ENCODE measurements at places on chromosomes 2 and 18.

DNA sequence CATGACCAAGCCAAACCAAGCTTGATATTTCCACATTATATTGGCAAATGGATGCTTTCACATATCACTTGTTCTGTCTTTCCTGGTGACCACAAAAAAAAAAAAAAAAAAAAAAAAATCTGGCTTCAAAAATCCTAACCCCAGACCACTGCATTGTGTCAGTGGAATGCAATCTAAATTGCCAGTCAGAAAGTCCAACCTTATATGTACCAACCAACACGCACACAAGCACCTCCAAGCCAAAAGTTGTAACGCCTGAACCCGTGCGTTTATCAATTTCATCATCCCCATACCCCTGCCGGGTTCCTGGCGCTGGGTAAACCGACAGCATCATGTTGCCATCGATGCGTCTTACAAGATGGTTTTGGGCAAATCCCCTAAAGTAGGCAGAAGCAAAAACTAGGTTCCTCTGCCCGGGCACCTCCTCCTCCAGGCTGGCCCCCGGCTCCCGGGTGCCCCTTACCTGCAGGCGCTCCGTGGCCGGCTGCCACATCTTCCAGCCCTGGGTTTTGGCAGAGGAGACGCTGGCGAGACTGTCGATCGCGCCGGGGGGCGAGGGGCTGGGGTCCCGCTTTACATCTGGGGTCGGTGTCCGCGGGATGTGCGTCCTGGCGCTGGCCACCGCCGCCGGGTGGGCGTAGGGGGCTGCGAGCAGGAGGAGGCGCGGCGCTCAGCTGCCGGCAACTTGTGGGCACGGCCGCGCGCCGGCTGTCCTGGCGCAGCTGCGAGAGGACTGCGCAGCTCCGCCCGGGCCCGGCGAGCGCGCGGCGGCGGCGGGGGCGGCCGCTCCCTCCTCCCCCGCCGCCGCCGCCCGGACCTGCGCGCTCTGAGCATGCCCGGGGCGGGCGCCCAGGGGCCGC, at the start of gene PID1:
TSS of gene PID1 (minus strand) at position 737 of the 860 bp plus-strand sequence. CDS start at position 493, 244 bp downstream.
- DNase-seq = no peak

GRCh38 chr2:132975193-132976105, 305.4 kb upstream of the LYPD1 start:
- no peak for DNase-seq

DNA sequence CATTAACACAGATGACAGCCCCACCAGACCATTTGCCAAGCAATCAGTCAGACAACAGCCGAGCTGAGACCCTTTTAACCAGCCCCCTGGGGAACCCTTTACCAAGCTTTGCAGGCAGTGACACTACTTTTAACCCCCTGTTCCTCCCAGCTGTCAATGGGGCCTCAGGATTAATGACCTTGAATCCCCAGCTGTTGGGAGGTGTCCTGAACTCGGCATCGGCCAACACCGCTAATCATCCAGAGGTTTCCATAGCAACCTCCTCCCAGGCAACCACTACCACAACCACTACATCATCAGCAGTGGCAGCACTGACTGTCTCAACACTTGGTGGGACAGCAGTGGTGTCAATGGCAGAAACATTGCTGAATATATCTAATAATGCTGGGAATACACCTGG, 160.9 kb upstream of the EPC2 start:
- DNase-seq = no peak

GRCh38 chr2:19351899-19352697, 6.3 kb downstream of the OSR1 start:
- DNase-seq = no peak

DNA sequence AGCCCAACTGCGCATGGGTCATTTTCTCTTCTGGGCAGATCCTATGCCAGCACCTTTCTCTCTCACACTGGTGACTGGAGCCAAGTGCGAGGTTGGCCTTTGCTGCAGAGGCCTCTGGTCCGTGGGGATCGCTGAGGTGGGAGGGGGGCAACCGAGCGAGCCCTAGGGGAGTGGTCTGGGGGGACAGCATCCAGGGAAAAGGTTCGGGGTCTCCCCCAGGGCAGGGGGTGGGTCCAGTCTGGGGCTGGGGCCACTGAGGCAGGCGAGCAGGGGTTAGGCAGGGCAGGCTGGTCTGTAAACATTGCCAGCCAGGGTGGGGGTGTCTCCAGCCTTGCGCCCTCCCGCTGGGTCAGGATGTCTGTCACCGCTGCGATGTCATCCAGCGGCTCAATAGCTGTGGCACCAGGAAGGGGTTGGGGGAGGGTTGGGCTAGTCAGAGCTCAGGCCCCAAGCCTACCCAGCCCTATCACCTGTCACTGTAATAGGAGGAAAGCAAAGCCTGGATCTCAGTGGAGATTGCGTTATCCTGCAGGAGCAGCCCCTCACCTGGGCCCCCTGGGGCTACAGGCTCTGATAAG, 4.7 kb downstream of the WDR54 start:
- DNase-seq = no peak

- no peak for DNase-seq
Observed at GRCh38 chr2:75002007-75002406, 43.6 kb downstream of the POLE4 start.

GRCh38 chr2:109351164-109351756, 222.3 kb downstream of the SH3RF3 start:
- DNase-seq = no peak

GRCh38 chr18:61459896-61460648, 126.8 kb downstream of the CDH20 start:
- no peak for DNase-seq

GRCh38 chr2:232013701-232014353, 52.3 kb downstream of the DIS3L2 start:
- no peak for DNase-seq

DNA sequence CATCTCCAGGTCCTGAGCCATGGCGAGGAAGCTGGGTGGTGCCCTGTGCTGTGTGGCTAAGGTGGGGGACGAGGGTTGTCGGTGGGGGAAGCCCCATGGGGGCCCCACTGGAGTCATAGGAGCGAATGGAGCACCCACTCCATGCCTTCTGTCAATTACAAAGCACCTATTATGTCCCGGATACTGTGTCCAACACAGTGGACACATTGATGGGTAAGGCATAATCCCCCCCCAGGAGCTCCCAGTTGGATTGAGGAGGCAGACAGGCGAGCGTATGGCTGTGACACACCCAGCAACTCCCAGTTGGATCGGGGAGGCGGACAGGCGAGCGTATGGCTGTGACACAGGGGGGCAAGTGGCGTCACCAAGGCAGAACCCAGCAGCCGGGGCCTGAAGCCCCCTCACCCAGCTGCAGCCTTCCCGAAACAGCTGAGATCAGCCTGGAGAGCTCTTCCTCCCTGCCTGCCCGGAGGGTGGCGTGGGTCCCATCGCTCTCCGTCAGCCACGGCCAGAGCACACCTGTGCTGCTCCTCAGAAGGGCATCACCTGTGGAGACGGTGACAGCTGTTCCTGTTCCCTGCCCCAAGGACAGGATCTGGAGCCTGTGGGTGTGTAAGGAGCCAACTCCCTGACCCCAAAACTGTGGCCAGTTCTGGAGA, 69.6 kb downstream of the HPCAL1 start:
- no peak for DNase-seq

DNA sequence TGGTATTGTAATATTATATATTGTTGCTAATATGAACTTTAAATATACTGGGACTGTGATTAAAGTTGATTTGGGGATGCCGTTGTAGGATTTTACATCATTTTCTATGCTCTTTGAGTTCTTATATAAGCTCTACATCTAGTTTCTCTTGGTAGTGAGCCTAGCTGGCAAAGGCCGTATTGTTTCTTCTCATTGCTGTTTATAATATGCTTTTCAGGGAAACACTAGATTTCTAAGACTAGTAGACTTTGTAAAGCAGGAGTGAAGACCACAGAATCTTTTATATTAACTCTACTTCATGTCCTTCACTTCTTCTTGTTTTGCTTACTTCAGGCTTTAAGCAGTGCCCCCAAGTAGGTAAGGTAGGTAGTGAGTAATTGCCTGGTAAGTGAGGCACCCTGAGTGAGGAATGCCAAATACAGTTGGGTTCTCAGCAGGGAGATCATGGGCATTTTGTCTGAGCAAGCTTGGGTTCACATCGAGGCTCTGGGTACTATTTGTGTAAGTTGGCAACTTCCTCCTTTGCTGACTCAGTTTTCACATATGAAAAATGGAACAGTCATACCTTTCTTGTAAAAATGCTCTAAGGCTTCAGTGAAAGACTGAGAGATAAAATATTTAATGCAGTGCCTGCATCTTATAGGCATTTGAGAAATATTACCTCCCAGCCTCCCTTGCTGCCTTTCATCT, 96.4 kb downstream of the RNF144A start:
- no peak for DNase-seq

Measured in GM12892 (cell line).